ENCODE measurements at places on chromosomes 5 and 9. TPM values are rescaled to one million over a fixed set of nuclear protein-coding genes. Genes with fewer than 3 reads are reported as not detected.

The SH3GL2 gene
- total RNA-seq = not detected

The MYMK gene
- total RNA-seq = not detected

The PIP5K1B gene
- 0.73 TPM for total RNA-seq

The NEUROG1 gene
- total RNA-seq = not detected

The NR2F1 gene
- not detected for total RNA-seq

The PRR16 gene
- total RNA-seq = not detected

The IFT74 gene
- 7.7 TPM for total RNA-seq

The PCDHB3 gene
- not detected for total RNA-seq

The SLC6A19 gene
- total RNA-seq = not detected

The PLCXD3 gene
- not detected for total RNA-seq

The BRD3 gene
- 47.4 TPM for total RNA-seq

The GAS1 gene
- 0.62 TPM for total RNA-seq

The CCDC180 gene
- total RNA-seq = 4.6 TPM

The RRAGA gene
- 45.5 TPM for total RNA-seq

The ADAMTS13 gene
- total RNA-seq = 2.3 TPM

The PRLR gene
- total RNA-seq = not detected

The CD274 gene
- total RNA-seq = 10.5 TPM

The DBH gene
- not detected for total RNA-seq

The GALT gene
- total RNA-seq = 114 TPM

The IFNK gene
- total RNA-seq = not detected

The AGXT2 gene
- not detected for total RNA-seq

The SPTLC1 gene
- 51.2 TPM for total RNA-seq

The ZDHHC11B gene
- total RNA-seq = 0.87 TPM

The TAS2R1 gene
- total RNA-seq = not detected

The IFNE gene
- not detected for total RNA-seq

The LECT2 gene
- not detected for total RNA-seq

The CERCAM gene
- 0.37 TPM for total RNA-seq

The ZNF474 gene
- total RNA-seq = not detected
